ENCODE measurements at places on chromosomes 7 and 10.

DNA sequence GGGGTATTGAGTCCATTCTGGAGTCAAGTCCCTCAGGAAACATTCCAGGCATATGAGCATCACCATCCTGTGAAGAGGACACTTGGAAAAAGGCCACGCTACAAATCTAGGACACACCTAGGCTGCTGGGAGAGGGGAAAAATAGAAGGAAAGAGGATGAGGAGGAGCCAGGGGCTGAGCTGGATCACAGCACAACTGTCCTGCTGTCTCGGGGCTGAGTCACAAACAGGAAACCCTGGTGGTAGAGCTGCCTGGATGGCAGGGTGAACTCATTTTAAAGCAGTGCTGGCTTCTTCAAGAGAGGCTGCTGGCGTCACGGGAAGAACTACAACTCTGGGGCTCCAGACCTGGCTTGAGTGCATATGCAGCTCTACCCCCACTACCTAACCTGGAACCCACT lies 151.5 kb downstream of the RNF216 start:
- no peak for DNase-seq

DNA sequence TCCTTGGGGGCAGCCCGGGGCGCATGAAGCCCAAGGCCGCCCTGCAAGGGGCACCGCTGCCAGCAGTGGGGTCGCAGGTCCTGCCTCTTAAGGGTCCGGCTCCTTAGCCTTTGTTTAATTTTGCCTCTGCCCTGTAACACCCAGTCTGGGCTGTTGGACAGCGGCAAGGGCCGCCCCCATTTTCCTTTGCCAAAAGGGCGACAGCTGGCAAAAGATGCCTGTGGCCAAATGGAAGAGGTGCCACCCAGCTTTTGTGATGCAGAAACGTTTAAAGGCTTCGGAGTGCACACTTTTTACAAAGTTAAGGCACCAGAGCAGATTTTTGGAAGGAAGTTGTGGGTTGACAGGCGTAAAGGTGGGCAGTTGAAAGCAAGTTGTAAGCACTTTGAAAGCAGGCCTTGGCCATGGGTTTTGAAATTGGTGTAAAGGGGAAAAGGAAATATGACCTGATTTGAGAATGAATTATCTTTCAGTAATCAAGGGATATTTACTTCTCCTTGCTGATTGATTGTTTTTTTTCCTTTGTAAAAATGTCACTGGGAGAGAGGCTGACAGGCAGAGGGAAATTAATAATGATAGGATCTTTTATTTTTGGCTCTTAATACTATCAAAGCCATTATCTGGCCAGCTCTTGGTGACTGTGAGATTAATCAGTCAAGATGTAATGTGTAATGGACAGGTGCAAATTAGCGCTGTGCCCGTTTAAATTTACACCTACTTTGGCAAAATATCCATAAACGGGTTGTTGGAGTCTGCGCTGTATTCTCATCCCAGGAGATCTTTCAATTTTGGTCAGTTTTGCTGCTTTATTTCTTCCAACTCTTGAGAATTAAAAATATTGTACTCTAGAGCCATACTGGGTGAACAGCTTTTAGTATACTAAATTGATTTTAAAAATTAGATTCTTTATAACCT lies 1.2 kb downstream of the CASD1 start:
- no peak for DNase-seq

- DNase-seq = no peak
Measured at GRCh38 chr7:81300753-81301152, 381.9 kb upstream of the SEMA3C start.

GRCh38 chr10:48253970-48254657 lies 20.4 kb downstream of the FRMPD2 start:
- no peak for DNase-seq

- DNase-seq = no peak
Measured at GRCh38 chr7:22231141-22231540, 125.8 kb downstream of the RAPGEF5 start.

GRCh38 chr10:126101736-126102135 lies 205.4 kb downstream of the FANK1 start:
- DNase-seq = no peak

GRCh38 chr7:5437987-5438386 lies 14.4 kb upstream of the TNRC18 start:
- DNase-seq = no peak

DNA sequence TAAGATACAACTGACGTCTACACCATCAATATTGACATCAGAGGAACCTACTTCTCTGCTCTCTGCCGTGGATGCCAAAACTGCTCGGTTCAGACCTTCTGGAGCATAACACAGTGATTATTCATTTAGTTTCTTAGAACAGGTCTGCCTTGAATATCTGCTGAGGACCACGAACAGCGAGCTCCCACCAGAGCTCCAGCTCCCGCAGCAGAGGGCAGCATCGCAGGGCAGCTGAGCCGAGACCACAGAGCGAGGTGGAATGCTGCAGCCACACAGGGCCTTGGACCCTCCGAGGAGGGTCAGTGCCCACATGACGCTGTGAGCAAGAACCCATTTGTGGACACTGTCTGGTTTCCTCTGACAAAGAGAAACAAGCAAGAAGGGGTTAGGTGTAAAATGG lies 6.8 kb downstream of the VIPR2 start:
- DNase-seq = no peak

GRCh38 chr7:32532716-32533115 lies 37.4 kb downstream of the AVL9 start:
- DNase-seq = no peak

- no peak for DNase-seq
Measured at GRCh38 chr7:157525491-157525915, 188.7 kb downstream of the DNAJB6 start.

DNA sequence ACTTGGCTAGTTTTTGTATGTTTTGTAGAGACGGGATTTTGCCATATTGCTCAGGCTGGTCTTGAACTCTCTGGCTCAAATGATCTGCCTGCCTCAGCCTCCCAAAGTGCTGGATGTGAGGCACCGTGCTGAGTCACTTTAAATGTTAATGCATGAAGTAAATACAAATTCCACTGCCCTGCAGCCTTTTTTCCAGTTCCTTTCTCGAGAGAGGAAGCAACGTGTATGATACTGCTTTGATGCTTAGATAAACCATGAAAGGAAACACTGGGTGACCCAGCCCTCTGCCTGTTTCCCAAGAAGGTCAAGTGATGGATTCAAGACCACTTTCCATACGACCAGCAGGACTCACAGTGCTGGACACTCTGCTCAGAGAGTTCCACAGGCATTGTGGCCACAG lies 11.3 kb upstream of the MRPS24 start:
- no peak for DNase-seq

GRCh38 chr7:132685277-132685676 lies 109.0 kb upstream of the PLXNA4 start:
- no peak for DNase-seq

DNA sequence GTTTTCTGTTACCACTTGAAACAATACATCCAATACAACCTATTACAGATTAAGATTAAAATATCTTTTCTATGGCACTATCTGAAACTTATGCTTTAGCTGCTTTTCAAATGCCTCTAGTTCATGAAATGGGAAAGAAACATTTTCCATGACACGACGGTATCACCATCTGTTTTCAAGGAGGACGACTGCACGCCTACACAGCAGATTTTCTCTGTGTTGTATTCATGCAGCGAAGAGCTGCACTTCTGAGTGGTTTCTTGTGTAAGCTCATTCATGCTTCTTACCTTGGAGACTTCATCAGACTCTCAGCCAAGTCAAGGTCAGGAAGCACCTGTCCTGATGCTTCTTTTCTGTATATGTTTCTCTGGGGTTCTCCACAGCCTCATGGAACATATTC lies 179.2 kb downstream of the DYNC1I1 start:
- DNase-seq = no peak

DNA sequence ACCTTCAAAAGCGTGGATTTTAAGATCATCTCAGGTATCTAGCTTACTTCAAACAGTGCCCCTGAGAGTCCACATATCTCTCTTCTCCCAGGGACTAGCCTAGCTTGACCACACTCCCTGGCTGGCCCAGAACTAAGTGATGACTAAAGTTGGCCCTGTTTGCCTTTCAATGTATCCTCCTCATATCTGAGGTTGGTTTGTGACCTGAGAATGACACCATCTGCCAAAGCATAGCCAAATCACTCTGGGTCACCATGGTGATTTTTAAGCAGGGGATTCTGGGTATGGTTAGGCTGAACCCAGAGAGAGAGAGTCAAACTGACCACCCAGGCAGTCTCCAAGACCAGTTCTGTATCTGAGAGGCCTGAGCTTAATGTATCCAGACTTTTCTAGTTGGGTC lies 16.2 kb downstream of the CNNM1 start:
- DNase-seq = no peak

- no peak for DNase-seq
Measured at GRCh38 chr10:27020243-27020642, 80.1 kb downstream of the ANKRD26 start.

DNA sequence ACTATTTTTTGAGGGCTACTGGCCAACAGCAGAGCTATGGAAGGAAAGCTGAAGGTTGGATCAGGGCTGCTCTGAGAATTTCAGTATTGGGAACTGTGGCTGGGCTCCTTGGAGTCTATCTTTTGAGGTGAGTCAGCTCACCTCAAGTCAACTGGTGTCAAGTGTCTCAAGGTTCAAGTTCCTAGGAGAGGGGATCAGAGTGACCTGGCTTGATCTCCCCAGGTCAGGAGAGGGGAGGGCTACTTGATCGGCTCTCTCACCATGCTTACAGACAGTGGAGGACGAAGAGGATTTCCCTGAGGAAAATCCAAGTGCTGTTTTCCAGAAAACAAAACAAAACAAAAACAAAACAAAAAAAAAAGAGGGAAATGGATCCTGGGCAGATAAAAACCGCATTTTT lies 132.8 kb downstream of the CACNB2 start:
- DNase-seq = no peak

DNA sequence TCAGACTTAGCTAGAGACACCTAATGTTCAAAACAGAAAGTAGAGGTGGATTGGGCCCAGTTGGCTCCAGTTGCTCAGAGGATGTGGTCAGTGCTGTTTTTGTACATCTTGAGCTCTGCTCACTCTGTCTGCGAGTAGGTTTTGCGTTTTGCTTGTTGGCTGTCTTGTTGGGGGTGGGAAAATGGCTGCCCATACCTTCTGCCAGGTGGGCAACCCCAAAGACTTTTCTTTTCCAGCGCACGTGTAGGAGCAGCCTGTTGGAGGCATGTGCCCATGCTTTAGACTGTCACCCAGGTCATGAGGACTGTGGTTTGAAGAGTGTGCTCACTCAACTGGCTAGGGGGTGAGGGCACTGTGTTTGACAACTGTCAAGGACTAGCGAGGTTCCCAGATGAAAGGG lies 73.9 kb downstream of the KAT6B start:
- DNase-seq = no peak

DNA sequence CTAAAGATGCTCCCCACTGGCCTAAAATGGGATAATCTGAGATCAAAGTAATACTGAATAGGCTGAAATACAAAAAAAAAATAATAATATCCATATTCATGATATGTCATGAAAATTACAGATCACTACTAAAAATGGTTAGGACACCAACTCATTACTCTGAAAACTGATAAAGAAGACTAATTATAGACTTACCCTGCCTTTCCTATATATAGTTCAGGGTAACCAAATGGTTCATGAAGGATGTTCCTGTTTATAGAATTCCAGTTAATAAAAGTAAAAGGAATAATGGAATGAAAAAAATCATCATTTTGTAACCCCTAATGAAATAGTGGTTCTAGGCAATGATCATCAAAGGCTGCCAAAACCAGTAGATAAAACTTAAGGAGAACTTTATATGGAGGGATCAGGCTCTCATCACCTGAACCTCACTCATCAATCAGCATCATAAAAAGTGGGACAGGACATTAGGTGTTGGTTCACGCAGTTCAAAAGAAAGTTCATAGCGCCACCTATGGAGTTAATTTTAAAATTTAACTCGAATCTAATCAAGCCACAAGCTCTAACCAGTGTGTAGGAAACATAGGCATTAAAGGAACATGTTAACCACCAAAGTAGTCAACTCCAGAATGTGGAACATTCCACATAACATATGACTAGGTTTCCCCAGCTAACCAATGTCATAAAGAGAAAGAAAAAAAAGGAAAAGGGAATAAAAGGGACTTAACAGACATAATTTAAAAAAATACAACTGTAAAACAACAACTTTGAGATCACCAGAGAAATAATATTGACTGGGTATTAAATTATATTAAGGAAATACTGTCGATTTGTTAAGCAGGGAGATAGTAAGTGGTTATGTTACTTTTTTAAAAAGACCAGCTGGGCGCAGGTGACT lies 35.7 kb downstream of the P4HA1 start:
- no peak for DNase-seq

DNA sequence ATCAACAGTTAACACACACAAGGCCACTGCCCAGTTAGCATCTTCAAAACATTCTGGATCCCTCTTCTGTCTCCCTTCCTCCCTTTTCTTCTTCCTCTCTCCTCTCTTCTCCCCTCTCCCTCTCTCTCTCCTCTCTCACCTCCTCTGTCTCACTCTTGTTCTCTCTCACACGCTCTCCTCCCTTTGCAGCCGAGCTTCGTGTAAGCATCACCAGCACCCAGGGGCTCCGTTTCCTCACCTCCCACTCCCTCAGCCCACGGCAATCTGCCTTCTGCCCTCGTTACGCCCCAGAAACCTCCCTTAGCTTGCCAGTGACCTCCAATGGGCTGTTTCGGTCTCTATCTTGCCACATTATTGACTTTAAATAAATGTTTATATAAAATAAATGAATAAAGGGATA lies 147.4 kb downstream of the TEX36 start:
- DNase-seq = no peak

DNA sequence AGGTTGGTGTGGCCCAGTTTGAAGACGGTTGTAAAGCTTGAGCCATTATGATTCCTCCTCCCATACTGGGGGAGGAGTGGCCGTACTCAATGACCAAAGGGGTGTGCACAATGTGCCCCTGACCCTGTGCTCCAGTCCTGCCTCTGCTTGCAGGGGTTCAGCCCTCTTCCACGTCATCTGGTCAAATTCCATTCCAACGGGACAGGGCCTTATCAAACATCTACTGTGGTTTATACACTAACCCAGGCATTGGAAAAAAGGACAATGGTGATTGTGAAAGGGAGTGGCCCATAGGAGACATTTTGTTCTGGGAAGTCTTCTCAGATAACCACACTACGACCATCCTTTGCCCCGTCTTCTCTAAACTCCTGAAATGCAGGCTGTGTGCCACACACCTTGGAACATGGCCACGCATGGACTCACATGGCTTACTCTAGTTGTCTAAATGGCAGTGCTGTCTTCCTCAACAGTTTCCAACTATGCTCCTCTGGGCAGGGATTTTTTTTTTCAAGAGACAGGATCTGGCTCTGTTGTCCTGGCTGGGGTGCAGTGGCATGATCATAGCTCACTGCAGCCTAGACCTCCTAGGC lies 103.0 kb downstream of the JCAD start:
- DNase-seq = no peak

- DNase-seq = no peak
Measured at GRCh38 chr10:55782181-55782580, 578.9 kb downstream of the ZWINT start.

GRCh38 chr10:118920206-118920605 lies 109.3 kb upstream of the NANOS1 start:
- no peak for DNase-seq

- no peak for DNase-seq
Measured at GRCh38 chr10:122740640-122741039, 41.0 kb upstream of the C10orf120 start.

DNA sequence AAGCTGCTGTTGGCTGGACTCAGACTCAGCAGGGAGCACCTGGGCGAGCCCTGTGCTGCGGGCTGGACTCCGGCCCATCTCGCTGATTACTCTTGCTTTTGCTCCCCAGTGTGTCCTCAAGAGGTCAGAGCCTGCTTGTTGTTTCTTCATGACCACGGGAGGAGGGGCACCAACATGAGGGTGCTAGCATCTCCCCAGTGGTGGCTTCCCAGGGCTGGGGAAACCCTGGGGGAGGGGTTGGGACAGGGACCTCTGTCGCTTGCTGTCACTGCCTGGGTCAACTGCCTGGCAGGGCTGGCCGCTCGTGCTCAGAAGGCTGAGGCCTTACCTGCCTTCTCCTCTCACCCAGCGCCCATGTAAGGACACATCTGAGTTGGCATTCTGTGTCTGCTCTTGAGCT lies 152.3 kb upstream of the SHH start:
- no peak for DNase-seq

All from HL-60 (cell line).